Stimulated activated CD8-positive, alpha-beta memory T cell treated with anti-CD3 and anti-CD28 coated beads, Interleukin-15, amount 100 ng/mL, for 24 hours (primary cell): ENCODE measurements at places on chromosomes 2 and 18.

DNA sequence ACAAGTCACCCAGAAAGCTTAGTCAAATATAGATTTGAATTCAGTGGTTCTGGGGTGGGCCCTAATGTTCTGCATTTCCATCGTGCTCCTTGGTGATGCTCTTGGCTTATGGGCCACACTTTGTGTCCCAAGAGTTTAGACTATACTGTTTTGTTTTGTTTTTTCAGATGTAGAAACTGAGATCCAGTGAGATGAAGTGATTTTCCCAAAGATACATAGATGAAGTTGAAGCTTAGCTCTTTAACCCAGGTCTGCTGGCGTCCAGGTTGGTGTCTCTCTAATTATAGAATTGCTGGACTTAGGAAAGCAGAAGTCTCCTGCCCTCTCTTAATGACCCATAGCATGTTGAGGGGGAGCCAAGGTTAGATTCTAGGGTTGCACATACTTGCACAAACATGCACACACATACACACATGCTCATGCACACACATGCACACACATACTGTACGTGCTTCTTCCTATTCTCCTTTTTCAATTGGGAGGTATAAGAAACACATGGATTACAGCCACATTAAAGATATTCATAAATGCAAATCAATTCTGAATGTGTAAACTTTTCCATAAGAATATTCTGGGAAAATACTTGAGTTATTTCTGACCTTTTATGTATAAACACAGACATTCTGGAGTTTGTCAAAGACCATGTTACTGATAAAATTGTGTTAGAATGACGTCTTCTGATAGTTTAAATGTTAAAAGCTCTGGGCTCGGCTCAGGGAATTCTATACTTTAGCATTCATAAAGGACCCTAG, 41.3 kb upstream of the IL1R1 start:
- no peak for DNase-seq

DNA sequence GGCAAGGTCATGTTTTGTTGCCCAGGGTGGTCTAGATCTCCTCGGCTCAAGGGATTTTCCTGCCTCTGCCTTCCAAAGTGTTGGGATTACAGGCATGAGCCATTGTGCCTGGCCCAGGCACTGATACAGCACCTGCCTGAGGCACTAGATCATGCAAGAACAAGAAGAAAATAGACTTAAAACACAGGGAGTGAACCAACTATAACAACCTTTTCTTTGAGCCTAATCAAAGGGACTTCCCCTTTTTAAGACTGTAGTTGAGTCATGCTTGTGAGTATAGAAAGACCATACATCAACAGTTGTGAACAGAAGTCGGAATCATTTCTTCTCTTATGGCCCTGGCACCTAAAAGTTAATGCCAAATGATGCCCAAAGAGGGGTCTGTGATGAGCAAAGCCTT, 47.9 kb upstream of the MAPRE2 start:
- DNase-seq, result no peak

- DNase-seq, result no peak
Measured at GRCh38 chr18:51461956-51462355, 264.5 kb upstream of the MEX3C start.

DNA sequence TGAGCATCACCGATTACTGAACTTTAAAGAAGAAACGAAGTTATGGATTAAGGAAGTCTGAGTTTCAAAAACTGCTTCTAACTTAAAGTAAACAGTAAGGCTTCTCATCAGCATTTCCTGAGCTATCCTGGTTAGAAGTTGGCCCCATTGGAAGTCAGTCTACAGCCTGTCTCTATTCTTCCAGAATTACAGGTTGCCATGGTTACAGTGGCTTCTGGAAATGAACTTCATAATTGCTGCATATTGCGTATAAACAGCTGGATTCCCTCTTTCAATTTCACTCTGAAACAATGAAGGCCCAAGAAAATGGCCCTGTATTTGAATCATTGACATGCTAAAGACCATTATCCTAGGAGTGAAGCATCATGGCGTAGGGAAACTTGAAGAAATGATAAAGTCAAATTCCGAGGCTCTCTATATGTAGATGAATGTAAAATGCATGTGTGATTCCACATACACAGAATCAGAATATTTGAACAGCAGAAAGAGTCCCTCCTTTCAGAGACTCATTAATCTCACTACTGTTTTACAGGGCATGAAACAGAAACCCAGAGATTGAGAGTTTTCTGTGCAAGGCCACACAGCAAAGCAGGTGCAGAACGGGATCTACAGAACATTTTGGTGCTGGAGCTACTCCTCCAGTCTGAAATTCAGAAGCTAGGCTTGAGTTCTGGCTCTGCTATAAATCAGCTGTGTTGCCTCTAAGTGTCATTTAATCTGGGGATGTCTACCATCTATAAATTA, 856.4 kb upstream of the CELF4 start:
- no peak for DNase-seq

DNA sequence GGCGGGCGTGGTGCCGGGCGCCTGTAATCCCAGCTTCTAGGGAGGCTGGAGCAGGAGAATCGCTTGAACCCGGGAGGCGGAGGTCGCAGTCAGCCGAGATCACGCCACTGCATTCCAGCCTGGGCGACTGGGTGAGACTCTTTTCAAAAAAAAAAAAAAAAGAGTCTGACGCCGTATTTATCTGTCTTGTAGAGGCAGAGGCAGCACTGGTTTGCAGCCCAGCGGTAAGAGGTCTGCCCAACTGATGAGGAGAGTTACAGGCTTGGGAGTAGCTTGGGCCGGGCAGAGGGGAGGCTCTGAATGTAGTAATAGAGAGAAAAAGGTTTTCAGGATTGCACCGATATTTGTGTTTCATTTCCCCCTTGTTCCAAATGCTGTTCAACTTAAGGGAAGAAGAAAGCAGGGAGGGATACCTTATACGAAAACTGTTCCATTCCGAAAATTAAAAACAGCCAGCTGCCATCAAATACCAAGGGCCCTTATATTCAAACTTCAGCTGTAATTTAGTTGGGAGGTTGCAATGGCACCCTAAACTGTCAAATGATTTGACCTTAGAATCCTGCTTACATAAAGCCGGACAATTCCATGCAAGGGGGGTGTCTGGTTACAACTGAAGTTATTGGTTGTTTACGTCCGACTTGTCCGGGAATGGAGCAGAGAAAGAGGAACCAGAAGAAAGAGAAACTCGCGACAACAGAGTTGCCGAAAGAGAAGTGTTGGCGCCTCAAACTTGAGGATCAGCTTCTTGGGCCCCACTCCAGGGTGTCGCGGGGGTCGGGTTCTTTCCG, 9.2 kb upstream of the SP9 start:
- no peak for DNase-seq

DNA sequence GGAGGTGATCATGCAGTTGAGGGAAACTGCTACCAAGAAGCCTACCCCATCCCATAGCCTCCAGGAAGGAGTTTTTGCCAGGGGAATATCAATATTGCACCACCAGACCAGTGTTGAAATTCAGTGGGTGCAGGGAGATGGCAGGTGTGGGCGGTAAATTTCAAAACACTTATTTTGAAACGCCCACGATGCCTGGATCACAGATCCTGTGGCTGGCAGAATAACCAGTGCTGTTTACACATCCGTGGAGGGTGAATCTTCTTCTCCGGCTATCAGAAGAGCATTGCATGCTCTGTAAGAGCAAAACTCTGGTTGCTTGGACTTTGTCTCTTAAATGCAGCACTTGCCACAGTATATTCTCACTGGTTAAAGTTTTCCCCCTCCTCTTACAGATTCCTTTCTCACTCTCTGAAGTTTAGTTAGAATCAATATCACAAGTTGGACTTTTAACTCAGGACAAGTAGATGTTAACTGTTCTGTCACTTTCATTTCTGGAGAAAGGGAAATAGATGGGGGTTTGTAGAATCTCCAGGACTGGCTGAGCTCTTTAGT, 70.5 kb upstream of the ZCCHC2 start:
- no peak for DNase-seq

DNA sequence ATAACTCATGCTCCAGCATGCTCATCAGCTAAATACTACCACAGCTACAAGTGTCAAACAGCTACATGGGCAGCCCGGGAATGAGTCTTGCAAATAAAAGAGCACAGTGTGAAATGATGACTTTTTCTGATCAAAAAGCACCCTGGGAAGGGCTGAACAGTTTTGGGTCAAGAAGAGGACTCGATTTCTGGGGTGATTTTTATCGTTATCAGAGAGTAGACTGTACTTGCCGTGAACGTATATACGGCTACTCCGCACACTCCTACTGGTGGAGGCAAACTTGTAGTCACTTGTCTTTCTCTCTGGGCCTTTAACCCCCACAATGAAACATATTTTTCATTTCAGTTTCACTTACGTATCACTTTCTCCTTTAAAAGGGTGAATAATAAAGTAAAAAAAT, 54.4 kb downstream of the NCKAP5 start:
- no peak for DNase-seq

GRCh38 chr2:41194230-41194629, 742.3 kb upstream of the SLC8A1 start:
- DNase-seq, result no peak

DNA sequence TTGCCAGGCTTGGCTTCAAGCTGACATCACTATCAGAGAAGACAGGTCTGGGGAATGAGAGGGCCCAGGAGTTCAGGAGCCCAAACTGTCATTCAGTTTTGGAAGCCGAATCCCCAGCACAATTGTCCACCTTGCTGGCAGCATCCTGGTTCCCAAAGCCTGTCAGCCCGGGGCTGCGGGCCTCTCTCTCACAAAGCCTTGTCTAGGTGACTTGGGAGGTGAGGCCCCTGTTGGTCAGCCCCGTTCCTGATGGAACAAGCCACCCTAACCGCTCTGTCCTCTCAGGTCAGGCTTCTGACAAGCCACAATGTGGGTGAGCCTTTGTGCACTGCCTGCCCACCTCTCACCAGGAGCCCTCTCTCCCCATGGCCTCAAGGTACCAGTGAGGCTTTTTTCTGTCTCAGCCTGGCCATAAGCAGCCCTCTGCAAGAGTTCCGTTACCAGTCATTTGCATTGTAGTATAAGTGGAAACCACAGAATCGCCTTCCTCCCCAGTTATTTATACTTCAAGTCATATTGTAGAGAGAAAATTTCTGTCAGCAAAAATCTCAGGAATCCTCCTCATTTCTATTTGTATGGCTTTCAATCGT, 100.6 kb downstream of the MSH2 start:
- no peak for DNase-seq

DNA sequence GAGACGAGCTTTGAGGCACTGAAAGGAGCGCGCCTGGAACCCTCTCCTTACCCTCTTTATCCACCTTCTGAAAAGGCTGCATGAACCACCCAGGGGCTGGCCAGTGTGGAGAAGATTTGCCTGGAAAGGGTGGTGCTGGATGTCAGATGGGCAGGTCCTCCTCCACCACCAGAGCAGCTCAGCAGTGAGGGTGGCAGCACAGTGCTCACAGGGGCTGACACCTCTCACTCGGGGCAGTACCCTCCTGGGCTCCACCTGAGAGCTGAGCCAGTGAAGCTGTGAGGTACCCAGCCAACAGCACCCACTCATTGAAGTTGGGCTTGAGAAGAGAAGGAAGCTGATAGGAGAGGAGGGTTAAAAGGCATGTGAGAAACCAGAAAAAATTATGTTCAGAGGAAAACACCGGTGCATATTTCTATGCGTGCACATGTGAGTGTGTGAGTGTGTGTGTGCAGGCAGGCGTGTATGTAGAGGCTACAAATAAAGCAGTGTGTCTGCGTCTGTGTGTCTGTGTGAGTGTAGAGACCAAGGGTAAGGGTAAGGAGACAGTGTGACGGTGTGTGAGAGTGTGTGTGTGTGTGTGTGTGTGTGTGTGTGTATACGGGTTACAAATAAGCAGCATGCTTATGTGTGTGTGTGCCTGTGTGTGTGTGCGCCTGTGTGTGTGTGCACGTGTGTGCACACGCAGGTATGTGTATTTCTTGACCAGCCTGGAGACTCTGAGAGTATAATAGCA, 40.7 kb downstream of the TEX44 start:
- DNase-seq, result no peak

DNA sequence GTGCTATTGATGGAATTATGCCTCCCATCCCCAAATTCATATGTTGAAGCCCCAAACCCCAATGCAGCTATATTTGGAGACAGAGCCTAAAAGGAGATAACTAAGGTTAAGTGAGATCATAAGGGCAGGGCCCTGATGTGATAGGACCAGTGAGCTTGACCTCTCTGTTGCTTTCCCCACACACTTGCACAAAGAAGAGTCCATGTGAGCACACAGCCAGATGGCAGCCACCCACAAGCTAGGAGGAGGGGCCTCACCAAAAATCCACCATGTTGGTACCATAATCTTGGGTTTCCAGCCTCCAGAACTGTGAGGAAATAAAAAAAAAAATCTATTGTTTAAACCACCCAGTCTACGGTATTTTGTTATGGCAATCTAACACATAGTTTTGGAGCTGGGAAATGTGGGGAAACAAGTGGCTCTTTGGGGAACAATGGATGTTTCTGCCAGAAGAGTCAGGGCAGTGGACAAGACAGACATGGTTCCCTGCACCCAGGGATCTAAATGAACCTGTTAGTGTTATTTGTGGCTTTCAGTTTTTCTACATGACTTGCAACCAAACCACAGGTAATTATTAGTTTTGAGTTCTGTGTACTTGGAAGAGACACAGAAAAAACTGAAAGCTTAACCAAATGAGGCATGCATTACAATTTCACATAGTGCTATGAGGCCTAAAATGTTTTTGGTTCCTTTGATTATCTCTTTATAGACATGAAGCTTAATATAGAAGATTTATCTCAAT, 259.1 kb downstream of the LTBP1 start:
- no peak for DNase-seq

GRCh38 chr18:22713511-22713910, 219.6 kb upstream of the RBBP8 start:
- no peak for DNase-seq

DNA sequence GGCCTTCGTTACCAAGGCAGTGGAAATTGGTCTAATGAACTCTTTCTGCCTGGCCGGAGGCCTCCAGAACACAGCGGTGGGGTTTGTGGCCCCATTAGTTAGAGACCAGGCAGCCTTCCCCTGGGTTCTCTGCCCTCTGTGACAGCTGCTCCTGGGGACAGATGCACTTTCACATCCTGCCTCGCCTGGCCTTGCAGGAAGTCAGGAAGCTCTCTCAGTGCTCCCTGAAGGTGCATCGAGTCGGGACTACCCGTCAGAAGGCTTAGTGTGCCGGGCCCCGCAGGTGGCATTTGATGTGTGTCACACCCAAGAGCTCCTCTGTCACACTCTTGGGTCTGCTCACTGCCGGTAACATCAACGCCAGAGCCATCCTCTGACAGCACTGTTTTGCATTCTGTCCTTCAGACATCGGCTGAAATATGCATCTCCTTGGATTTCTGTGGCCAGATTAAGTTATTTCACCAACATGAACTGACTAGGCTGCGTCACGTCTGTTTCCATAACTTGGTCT, 158.3 kb downstream of the LDLRAD4 start:
- DNase-seq, result no peak

DNA sequence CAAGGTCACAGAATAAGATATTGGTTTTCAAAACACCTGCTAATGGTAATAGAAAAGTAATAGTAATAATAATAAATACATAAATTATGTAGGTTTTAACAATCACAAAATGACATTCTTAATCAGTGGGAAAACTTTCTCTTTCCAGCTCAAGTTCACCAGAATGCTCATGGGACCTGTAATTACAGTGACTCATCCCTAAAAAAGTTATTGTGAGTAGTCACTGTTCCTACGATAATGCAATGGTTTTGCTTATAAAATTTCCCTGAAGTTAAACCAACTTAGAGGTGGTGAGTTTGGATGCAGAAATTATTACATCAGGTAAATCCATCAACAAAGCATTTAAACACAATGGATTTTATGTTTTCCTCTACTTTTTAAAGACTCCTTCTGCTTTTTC, 502.3 kb downstream of the PID1 start:
- DNase-seq, result no peak

GRCh38 chr18:51076503-51076902, 46.5 kb downstream of the SMAD4 start:
- no peak for DNase-seq

GRCh38 chr2:192298664-192299063, 103.9 kb upstream of the TMEFF2 start:
- DNase-seq, result no peak

- no peak for DNase-seq
Measured at GRCh38 chr2:105487142-105488069, 88.6 kb upstream of the FHL2 start.
